ENCODE measurements at places on chromosomes 2 and 18.
A peak's percentile ranks its signal among the peaks of the same experiment; 100 is the strongest.

GRCh38 chr2:29763371-29763770 lies 158.0 kb downstream of the ALK start:
- ATAC-seq, result no peak

GRCh38 chr2:46787364-46787763 lies 128.2 kb downstream of the MCFD2 start:
- ATAC-seq, result no peak

- ATAC-seq, result no peak
These were observed 17.4 kb upstream of the DNAJC10 start for GRCh38 chr2:182698671-182699070.

DNA sequence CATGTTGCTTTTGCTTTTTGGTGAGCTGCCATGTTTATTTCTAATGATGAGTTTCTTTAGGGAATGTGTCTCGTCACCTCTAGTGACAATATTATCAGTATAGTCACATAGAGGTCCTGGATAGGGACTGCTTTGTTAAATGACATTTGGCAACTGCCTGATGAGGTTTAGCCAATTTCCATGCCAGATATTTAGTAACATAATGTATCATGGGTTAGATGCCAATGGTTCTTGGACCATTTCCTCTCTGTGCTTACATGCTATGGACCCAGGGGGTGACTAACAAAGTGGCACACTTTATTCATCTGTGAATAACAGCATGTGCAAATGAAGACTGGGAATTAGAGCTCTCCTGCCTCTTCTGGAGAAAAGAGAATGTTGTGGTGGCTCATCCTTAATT lies 56.2 kb upstream of the RAB27B start:
- no peak for ATAC-seq

DNA sequence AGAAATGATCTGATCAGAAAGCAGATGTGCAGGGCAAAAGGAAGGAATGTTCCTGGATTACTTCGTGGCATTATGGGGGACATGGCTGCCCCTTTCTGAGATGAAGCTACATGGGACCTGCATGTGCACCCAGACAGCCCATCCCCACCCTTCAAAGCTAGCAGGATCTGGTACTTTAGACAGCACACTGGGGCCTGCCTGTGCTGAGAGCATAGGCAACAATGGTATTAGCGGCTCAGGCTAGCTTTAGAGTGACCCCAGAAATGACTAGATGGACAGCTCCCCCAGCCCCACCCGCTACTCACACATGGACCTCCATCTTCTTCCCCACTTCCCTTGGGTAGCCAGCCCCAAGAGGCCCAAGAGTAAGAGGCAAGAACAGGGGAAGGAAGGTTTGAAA lies 61.5 kb upstream of the NFE2L2 start:
- no peak for ATAC-seq

GRCh38 chr2:127909019-127909418 lies 23.3 kb upstream of the AMMECR1L start:
- ATAC-seq, result peak; percentile 41

DNA sequence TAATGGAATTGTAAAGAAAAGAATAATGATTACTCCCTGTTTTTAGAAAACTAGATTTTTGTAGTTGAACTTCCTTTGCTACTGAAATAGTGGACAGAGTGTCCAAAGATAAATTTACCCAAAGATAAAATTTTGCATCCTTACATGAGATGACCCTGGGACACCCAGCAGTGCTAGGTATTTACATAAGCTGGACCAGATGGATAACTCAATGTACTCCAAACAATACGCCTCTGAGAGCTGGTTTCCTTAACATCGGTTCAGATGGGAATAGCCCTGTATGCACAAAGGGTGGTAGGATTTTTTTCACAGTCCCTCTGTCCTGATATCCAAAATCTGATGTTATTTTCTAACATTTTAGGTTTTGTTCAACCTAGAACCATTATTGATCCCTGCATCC lies 432.1 kb upstream of the ID2 start:
- ATAC-seq, result no peak

GRCh38 chr18:63070767-63071502 lies 248.6 kb downstream of the BCL2 start:
- ATAC-seq, result no peak

DNA sequence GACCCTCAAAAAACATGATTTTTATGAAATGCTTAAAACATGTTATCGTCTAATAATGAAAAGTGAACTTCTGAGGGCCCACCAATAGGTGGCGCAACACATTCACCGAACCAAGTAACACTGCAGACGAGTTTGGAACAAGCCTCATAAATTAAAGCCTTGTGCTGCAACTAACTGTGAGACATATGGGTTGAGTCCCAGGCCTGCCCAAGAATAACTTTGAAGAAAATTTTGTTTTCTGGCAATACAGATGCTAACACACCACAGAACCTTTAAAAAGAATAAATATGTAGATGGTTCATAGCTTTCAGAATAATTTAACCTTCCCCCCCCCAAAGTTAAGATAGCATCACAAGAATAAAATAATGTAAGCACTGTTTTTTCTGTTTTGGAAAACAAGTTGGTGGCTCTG lies 285.9 kb downstream of the RNF144A start:
- ATAC-seq, result peak; percentile 59

- no peak for ATAC-seq
These were observed 8.6 kb upstream of the IL36A start for GRCh38 chr2:112996635-112997034.

Data from esophagus mucosa (tissue), 1 donor.